Thoracic aorta (tissue), 2 donors: ENCODE measurements at places on chromosomes 3 and 15. TPM values are rescaled to one million over a fixed set of nuclear protein-coding genes. Genes with fewer than 3 reads are reported as not detected.

GABRB3 gene
- 0.54 TPM for total RNA-seq

RYK gene
- 50.9 TPM for total RNA-seq

MSL2 gene
- total RNA-seq = 31.4 TPM

DNA sequence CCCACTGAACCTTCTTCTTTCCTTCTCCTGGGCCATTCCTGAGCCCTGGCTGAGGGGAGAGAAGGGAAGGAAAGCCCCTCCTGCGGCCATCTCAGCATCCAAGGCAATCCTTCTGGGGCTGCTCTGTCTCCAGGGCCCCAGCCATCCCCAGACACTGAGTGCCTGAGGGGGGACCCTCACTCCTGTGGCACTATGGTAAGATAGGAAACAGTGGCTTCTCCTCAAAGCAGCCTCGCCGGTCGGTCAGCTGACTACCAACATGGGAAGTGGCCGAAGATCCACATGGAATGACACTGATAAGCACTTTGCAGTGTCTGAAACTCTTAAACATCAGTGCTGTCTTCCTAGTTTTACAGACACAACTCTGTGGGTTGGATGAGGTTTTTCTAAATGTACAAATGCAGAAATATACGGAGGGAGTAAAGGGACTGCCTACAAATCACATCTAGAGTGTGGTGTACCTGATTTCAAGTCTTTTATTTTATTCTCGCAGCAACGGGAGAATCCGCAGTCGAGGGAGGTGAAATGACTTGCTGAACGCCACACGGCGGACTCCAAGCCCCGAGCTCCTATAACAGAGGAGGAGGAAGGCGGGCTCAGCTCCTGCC, 973 bp upstream of the ITPKA start:
- DNase-seq = no peak

GRCh38 chr3:168533600-168533999, 437.9 kb upstream of the GOLIM4 start:
- no peak for DNase-seq

DNA sequence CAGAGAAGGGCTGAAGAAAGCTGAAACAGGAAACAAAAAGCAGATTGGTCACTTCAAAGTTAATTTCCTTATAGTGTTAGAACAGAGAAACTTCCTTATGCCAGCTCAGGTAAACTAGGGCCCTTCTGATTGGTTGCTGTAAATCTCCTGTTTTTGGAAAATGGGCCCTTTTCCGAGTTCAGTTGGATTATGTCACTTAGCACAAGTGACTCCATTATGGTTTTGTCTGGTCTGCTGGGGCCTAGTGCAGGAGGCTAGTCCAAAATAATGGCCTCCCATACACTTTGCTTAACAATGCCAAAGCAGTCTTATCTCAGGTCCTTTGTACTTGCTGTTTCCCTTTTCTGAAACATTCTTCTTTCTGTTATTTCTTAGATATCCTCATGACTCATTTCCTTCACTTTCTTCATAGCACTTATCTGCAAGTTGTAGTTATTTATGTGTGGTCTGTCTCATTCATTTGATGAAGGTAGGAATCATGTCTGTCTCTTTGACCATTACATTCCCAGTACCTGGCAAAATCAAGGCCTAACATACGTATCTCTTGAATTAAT, 7.7 kb upstream of the DCP1A start:
- DNase-seq = no peak

GRCh38 chr3:142999881-143000280, 1.5 kb upstream of the U2SURP start:
- DNase-seq = no peak

DNA sequence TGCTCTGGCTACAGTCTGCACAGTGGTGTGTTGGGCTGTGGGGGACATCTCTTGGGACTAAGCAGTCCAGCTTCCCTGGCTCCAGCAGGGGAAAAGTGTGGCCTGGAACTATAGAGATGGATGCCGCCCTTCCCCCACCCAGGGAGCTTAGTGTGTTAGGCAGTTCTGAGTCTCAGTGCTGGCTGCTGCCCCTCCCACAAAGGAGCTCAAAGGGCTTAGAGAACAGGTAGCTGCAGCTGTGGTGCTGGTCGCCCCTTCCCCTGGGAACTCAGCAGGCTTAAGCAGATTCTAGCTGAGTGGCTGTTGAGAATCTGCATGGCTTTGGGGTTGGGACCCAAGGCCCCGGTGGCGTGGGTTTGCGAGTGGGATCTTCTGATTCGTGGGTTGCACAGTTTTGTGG, 190.8 kb downstream of the PDCD6IP start:
- no peak for DNase-seq

DNA sequence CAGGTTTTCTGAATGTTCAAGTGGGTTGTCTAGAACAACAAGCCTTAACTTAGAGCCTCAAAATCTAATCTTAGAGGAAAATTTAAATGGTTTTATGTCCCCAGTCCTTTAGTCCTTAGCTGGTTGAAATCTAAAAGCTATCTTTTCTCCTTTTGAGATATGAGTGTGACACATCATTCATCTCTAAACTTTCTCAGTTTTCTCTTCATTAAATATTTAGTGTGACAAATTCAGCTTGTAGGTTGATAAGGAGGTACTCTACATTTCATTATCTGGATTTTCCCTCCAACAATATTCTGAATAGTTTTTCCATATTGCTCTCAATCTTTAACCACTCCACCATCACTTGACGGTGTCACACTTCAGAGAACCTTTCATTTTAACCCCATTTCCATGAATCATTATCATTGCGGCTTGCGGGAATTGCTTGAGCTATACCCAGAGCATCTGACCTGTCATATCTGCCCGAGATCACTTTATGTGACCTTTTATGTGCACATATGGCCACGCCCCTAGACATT, 16.1 kb upstream of the ATP8B4 start:
- DNase-seq = no peak

GRCh38 chr3:52200981-52201679, 3.2 kb downstream of the ALAS1 start:
- DNase-seq = no peak

GRCh38 chr3:57675530-57675929, 17.3 kb downstream of the DENND6A start:
- no peak for DNase-seq

DNA sequence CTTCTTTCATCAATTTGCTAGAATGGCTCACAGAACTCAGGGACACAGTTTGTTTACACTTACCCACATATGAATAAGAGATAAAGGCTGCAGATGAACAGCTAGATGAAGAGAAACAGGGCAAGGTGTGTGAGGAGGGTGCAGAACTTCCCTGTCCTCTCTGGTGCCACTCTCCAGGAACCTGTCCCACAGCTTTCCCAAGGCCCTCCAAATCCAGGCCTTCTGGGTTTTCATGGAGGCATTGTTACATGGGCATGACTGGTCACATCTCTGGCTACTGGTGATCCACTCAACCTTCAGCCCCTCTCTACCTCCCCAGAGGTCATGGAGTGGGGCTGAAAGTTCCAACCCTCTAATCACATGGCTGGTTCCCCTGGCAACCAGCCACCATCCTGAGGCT, 73.6 kb downstream of the ITGB5 start:
- no peak for DNase-seq

DNA sequence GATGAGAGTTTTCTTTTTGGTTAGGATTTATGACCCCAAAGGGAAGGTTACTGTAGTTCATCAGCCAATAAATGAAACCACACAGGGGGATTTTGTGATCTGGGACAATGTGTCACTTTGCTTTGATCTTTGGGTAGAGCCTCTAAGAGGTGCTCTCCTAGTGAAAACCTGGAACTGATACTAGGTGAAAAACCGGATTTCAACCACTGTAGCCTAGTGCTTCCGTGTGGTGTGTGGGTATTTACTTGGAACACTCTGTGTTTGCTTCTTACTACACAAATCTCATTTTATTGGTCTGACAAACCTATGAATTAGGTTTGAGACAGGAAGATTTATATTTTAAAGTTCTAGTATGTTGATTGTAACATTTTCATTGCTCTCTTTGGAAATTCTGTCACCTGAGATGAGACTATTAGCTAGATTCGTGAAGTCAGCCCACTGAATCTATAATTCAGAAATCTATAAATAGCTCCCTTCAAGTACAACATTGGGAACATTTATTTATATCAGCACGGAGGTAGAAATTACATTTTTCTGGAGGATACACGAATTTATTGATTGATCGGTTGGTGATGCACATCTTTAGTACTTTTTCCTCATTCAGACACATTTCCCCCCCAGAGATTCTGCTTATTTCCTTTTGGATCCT, 119.8 kb downstream of the AKAP13 start:
- no peak for DNase-seq

DNA sequence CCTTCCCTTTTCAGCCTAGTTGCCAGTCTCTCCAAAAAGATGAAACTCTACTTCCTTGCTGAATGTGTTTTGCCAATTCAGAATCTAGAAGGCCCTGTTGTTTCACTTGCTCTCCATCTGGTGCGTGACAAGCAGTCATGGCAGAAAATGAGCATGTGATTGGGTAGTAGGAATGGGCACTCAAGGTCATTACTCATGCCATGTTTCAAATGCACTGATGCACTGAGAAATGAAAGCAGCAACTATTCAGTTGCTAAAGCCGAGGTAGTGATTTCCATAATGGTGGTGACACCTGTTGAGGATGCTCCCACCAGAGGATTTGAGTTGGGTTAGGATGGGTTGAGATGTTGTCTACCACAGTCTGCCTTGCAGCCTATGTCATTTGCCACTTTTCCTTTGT, 12.7 kb downstream of the ZBTB38 start:
- DNase-seq = no peak

GRCh38 chr3:10955711-10956453, 36.7 kb upstream of the SLC6A1 start:
- DNase-seq = no peak

GRCh38 chr3:42491881-42492507, 10.4 kb upstream of the VIPR1 start:
- no peak for DNase-seq

DNA sequence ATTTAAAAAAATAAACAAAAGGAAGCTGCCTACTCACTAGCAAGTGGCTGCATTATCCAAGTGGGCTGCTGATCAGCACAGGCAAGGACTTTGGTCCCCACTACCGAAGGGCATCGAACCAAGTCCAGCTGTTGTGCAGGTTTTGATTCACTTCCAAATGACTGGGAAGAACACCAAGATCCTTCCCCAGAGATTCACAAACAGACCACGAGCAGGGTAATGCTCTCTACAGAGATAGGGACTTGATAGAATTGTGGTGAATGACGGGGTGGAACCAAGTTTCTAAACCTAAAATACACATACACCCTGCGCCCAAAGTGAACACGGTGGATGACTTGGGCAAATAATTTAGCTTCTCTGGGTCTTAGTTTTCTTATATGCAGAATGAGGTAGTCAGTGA, 203.7 kb upstream of the ICE2 start:
- no peak for DNase-seq

DNA sequence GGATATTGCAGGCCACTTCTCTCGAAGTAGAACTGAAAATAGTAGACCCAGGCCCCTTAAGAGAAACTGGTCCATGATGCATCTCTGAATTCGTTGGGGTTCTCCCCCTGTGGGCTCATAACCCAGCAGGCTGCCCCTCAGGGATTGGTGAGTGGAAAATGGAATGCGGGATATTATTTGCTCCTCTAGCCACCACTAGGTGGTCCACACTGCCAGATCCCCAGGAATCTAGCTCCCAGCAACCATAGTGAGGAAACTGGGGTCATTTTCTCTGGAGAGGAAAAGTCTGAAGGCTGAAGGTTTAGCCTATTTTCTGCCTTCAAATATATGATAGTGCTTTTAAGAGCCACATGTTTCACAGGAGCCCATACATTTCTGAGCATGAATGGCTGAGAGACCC, 6.7 kb downstream of the CX3CR1 start:
- no peak for DNase-seq

GRCh38 chr15:54707805-54708752, 488.7 kb downstream of the RSL24D1 start:
- DNase-seq = no peak

DNA sequence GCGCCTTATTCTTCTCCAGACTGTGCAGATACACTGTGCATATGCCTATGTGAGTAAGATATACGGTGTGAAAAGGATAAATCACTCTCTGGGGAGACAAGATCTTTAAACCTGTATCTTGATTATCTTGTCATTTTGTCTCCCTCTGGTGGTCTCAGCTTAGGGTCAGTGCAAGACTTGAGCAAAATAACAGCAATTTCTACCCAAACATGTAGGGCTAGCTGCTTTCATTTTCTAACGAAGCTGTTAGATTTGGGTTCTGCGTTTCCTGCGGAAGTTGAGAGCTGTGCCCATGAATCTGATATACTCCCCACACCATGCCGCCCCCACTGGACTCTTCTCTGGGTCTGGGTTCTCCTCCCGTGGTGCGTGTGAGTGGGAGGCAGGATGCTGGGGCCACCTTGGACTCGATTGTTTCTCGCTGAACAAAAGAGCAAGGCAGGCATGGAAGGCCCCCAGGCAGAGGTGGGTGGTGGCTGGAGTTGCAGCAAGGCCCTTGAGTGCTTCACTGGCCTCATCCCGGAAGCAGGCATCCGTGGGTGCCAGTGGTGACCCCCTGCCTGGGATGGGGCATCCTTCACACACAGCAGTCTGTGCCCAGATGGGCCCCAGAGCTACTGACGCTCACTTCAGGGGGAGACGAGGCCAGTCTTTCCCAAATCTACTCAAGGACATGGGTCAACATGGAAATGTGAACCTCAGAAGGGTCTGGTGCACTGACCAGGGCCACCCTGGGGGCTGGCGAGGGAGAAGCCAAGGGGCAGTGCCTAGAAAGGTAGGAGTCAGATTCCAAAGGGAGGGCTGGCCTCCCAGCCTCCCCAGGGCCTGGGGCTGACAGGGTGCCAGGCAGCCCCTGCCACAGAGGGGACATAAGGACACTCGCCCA, 179.6 kb downstream of the NSMCE3 start:
- no peak for DNase-seq

GRCh38 chr3:72143322-72143721, 358.4 kb upstream of the PROK2 start:
- DNase-seq = no peak

DNA sequence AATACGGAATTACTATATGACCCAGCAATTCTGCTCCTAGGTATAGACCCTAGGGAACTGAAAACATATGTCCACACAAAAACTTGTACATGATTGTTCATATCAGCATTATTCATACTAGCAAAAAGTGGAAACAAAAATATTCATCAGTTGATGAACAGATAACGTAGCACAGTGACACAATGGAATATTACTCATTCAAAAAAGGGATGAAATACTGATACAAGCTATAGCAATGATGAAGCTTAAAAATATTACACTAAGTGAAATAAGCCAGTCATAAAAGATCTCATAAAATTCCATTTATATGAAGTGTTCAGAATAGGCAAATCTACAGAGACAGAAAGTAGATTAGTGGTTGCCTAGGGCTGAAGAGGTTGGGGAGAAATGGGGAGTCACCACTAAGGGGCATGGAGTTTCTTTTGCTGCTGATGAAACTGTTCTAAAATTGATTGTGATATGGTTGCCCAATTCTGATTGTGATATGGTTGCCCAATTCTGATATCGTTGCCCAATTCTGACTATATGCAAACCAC, 10.5 kb downstream of the C15orf61 start:
- no peak for DNase-seq

- no peak for DNase-seq
Measured at GRCh38 chr3:101675709-101676215, 1.2 kb downstream of the ZBTB11 start.
